ENCODE measurements at places on chromosomes 12 and 14.

- no peak for DNase-seq
Observed at GRCh38 chr12:75876832-75877762, 154.5 kb downstream of the PHLDA1 start.

GRCh38 chr12:103851127-103851526 lies 10.1 kb upstream of the NT5DC3 start:
- no peak for DNase-seq

- no peak for DNase-seq
Observed at GRCh38 chr14:25111061-25111601, 61.2 kb upstream of the STXBP6 start.

GRCh38 chr12:80912901-80913770 lies 24.6 kb downstream of the LIN7A start:
- no peak for DNase-seq

GRCh38 chr12:54068418-54069070 lies 14.9 kb downstream of the HOXC4 start:
- no peak for DNase-seq

DNA sequence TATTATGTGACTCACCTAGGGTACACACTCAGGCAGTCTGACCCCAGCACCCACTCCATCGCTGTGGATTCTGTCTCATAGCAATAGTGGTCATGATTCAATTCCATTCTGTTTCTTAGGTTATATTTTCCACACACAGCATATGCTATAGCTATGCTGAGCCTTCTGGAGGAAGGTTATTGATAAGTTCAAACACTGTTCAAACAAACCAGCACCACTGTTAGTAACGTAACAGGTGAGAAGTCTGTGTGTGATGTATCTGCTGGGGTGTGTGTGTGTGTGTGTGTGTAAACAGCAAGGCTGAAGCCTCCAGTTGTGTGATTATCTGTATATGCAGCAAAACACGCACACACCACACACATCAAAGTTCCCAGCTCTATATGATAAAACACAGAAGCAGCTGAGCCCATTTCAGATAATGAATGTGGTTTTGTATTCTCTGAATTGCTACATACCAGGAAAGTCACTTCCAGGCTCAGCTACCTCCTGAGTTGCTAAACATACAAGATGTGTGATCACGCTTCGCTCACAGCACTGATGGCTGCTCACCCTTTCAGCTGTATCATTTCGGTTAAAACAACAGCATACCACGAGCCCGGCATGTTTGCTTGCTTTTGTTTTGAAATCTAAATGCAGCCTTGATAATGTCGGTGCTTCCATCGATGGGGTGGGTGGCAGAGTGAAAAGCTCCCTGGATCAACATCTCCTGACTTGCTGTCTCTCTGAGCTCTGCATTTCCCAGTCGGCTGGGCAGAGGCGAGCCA lies 6.8 kb upstream of the SYNE3 start:
- no peak for DNase-seq

DNA sequence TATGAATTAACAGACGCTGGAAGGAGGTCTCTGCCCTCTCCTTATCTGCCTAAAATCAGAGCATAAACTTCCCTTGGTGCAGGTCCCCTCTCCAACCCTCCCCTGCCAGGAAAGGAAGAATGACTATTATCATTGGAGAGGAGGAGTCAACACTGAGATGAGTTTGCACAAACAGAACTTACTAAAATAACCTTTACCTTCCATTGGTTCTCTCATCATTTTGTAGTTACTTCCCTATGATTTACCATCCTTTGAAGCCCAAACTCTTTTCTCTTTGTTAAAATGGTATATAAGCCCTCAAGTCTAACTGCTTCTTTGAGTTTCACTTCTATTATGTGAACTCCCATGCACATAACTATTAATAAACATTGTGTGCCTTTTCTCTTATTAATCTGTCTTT lies 64.2 kb upstream of the EEA1 start:
- DNase-seq: no peak

DNA sequence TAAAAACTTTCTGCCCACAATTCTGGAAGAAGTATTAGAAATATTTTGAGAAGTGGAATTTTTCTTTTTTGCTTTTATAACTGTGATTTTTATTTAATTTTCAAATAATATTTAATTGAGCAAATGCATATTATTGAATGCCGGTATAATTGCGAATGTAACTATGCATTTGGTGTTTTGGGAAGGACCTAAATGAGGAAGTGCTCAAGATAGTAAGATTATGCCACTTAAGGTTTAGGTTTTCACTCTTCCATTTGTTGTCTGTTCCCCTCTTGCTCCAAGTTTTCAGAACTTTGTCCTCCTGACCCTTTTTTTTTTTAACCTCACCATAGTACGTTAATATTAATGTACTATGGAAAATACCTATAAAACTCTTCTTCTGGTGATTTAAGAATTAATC lies 85.8 kb downstream of the KIAA0586 start:
- DNase-seq: no peak

GRCh38 chr12:55930771-55931316 lies at the start of gene DGKA:
Gene DGKA, plus strand, starts transcription at chr12:55931162. Its CDS starts 5,342 bp downstream, at chr12:55936504.
- no peak for DNase-seq

GRCh38 chr12:71710276-71711125 lies 24.6 kb downstream of the TMEM19 start:
- DNase-seq: no peak

- no peak for DNase-seq
Observed at GRCh38 chr14:50383618-50384225, 13.0 kb downstream of the CDKL1 start.

DNA sequence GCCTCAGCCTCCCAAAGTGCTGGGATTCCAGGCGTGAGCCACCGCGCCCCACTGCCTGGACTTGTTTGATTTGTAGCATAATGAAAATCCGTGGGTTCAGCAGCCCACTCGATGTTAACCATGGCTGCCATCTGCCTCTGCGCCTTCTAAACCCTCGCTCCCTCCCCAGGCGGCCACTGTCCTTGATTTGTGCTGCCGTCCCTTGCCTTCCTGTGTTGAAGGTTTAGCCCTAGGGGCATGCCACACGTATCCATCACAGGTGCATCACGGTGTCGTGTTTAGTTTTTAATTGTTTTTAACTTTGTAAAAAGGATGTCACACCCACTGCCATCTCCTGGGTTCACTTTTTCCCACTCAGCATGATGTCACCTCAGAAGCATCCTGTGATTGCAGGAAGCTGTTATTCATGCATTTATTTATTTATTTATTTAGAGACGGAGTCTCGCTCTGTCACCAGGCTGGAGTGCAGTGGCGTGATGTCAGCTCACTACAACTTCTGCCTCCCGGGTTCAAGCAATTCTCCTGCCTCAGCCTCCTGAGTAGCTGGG lies 24.5 kb upstream of the ULK1 start:
- no peak for DNase-seq

DNA sequence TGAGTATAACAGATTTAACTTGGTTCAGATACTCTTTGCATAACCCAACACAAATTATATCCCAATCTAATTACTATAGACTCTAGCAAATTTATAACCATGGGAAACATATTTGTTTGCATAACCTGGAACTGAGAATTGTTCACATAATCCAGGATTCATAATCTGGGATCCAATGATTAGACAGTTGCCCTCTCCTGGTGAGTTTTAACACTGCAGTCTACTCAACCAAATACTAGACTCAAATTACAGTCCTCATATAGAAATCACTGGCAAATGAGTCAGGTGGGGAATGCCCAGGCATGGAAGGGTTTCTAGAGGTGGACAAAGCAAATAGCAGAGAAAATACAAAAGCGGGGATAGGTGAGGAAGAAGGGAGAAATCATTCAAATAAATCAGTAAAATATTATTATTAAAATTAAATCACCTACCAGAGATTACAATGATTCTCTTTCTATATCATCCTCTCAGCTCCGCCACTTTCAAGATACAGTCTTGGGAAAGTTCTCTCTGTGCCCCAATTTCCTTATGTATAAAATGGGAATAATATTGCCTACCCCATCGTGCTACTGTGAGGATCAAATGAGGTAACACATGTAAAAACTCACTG lies 9.4 kb downstream of the GCH1 start:
- DNase-seq: peak; percentile 14

GRCh38 chr14:104576232-104576969 lies 3.2 kb upstream of the C14orf180 start:
- DNase-seq: no peak

- DNase-seq: no peak
Observed at GRCh38 chr12:110641521-110641920, 27.6 kb downstream of the TCTN1 start.

All from NCI-H1105 (cell line).